HFFc6 (cell line): ENCODE measurements at places on chromosomes 4 and X. TPM values are rescaled to one million over a fixed set of nuclear protein-coding genes. Genes with fewer than 3 reads are reported as not detected.

GRCh38 chr4:6955261-6955911 is 45.8 kb downstream of the TBC1D14 start:
- no peak overlapping the region for H3K27ac ChIP-seq
- H3K27me3 ChIP-seq: no peaks in the 10 kb centered on the region; the same call in 1 of the 2 replicates
- H3K4me1 ChIP-seq: no peaks in the 10 kb centered on the region
- no peak overlapping the region for H3K4me3 ChIP-seq
- H3K36me3 ChIP-seq: no peaks in the 10 kb centered on the region

- H3K36me3 ChIP-seq: peaks cover 18% of the 10 kb centered on the region
- peak overlapping the region; percentile 78 for H3K27ac ChIP-seq
- peak overlapping the region; percentile 93 for H3K4me3 ChIP-seq
- H3K4me1 ChIP-seq: peaks cover 30% of the 10 kb centered on the region
- H3K27me3 ChIP-seq: peaks cover 3% of the 10 kb centered on the region; the same call in 1 of the 2 replicates
These were observed 1.1 kb downstream of the CFAP299 start for GRCh38 chr4:80336582-80336981.

- DNase-seq: peak; percentile 44
- H3K27ac ChIP-seq: peak overlapping the region; percentile 36; the same call in 1 of the 2 replicates
- H3K4me1 ChIP-seq: peaks cover 46% of the 10 kb centered on the region
- no peak overlapping the region for H3K4me3 ChIP-seq
- H3K27me3 ChIP-seq: no peaks in the 10 kb centered on the region; the same call in 1 of the 2 replicates
These were observed 137.4 kb downstream of the PDLIM5 start for GRCh38 chr4:94588896-94589693.

The HPGD gene
- total RNA-seq: not detected in 2 replicates

DNA sequence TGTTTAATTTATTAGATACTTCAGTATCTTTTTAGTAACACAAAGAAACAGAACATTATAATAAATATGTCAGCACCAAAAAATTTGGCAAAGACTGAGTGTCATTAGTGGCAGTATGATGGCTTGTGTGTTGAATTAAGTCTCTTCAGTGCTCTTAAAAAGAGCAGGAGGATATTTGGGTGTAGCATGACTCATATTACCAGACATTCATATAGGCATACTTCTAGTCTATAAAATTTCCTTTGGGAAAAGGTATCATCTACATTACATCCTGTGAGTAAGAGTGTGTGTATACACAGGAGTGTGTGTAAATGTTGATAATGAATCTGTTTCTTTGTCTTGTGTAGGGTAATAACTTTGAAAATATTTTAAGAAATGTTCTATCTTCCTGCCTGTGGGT is 135.7 kb downstream of the CNKSR2 start:
- H3K27ac ChIP-seq: no peak overlapping the region
- DNase-seq: peak; percentile 12
- H3K36me3 ChIP-seq: no peaks in the 10 kb centered on the region

- DNase-seq: no peak
- H3K36me3 ChIP-seq: no peaks in the 10 kb centered on the region
- H3K27ac ChIP-seq: no peak overlapping the region
- H3K27me3 ChIP-seq: peaks cover 3% of the 10 kb centered on the region; the same call in 1 of the 2 replicates
These were observed 12.9 kb upstream of the SPP1 start for GRCh38 chr4:87962398-87963146.

The CDS1 gene
- 0.05 to 0.10 TPM in 2 of 3 replicates, not detected in the other for total RNA-seq

DNA sequence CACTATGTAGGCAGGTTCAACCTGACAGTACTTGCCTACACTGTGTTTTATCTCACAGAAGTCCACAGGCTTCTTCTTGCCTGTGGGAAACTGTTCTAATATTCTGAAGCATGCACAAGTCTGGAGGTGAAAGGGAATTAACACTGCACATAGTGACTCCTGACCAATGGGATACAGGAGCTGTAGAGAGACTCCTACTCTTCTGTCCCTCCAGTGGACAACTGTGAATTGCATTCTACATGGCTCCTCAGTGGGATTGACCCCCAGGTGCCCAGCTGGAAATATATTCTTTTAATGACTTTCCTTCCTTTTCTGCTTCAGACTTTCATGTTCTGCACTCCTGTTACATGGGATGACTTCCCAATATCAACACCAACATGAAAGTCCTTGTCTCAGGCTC is 8.2 kb upstream of the YIPF6 start:
- H3K27ac ChIP-seq: no peak overlapping the region
- H3K27me3 ChIP-seq: peaks cover 6% of the 10 kb centered on the region; the same call in 1 of the 2 replicates
- peak; percentile 30 for DNase-seq
- no peak overlapping the region for H3K4me3 ChIP-seq
- H3K36me3 ChIP-seq: no peaks in the 10 kb centered on the region

DNA sequence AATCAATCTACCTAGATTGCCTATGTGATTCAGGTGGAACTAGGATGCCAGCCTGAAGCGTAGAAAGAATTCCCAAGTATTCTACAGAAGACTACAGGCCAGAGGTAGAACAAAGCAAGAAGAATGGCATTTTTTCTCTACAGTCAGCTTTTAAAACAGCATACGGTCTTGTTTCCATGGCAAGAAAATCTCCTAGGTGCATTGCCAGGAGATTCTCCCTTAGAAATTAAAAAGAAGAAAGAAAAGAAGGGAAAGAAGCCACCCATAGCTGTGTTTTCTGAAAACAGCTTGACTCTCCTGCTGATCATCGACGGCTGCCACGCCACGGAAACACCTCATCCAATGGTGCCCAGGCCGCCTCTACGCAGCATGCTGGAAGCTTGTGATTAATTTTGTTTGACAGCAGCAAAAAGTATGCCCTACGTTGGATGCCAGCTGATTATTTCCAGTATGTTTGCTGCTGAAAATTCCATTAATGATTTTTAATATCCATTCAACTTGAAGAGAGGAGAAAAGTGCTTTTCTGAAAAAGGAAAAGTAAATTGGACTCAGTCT is 24.1 kb downstream of the ANK2 start:
- H3K4me3 ChIP-seq: no peak overlapping the region
- H3K27me3 ChIP-seq: peaks cover 1% of the 10 kb centered on the region; the same call in 1 of the 2 replicates
- no peaks in the 10 kb centered on the region for H3K36me3 ChIP-seq
- peaks cover 13% of the 10 kb centered on the region; the same call in 1 of the 2 replicates for H3K4me1 ChIP-seq
- DNase-seq: no peak

DNA sequence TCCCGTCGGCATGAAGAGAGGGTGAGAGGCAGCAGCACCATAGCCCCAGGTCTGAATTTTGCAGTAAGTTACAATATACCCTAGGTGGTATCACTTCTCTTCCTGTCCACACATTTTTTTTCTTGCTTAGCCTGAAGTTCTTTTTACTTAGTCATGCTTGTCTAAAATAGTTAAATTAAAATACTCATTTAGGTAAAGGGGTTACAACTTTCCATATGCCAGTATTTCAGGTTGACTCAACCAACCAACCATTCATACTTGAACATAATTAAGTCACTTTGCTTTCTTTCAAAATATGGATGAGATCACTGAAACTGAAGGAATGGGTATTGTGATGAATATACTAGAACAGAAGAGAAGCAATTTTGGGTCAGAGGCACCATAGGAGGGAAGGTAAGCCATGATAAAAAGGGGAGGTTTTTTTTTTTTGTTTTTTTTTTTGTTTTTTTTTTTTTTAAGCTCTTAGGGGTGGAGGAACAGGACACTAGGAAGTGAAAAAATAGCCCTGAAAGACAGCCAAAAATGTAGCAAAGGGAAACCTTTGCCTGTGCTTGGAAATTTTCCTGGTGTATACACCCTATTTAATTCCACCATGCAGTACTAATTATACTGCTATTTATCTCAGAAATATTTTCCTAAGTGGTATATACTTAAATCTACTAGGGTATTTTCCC is 41.8 kb downstream of the RPS6KA3 start:
- peak; percentile 20 for DNase-seq
- H3K4me1 ChIP-seq: peaks cover 34% of the 10 kb centered on the region
- H3K36me3 ChIP-seq: peaks cover 6% of the 10 kb centered on the region
- peaks cover 2% of the 10 kb centered on the region; the same call in 1 of the 2 replicates for H3K27me3 ChIP-seq
- H3K27ac ChIP-seq: peak overlapping the region; percentile 53

The ITIH6 gene
- total RNA-seq: not detected in 3 replicates

DNA sequence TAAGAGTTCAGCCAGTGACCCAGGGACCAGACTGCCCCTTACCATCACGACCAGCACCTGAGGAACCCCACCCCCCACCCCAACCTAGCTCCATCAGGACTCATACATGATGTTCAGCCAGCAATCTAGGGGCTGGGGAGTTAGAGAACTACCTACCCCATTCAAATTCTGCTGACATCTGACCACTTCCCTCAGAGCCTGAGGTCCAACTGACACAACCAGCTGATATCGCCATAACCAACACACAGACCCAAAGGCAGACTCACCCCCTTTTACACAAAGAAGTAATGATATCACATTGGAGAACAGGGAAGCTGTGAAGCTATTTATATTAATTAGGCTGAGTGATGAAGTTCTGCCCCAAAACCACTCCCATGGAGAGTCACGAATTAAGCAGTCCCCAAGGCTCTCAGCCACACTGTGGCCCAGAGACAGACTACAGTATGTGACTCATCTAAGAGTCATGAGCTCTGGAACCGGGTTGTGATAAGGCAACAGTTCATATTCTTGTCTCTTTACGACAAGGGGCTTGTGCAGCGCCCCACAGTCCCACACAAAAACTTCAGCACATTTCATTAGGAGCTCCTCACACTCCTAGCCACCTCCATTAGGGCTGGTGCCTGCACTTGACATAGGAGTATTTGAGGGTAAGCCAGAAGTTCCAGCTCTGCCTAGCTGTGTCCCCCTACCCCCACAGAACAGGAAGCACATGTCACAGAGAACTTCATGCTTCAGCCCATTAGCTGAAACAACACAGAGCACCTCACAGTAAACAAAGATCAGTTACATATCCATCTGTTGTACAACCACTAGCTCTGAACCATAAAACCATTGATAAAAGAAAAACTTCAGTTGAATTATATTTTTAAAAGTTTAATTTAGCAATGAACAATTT is 184.7 kb upstream of the ZCCHC13 start:
- H3K4me3 ChIP-seq: peak overlapping the region; percentile 71
- peak overlapping the region; percentile 73 for H3K27ac ChIP-seq
- no peaks in the 10 kb centered on the region for H3K27me3 ChIP-seq
- H3K36me3 ChIP-seq: no peaks in the 10 kb centered on the region
- H3K4me1 ChIP-seq: no peaks in the 10 kb centered on the region

DNA sequence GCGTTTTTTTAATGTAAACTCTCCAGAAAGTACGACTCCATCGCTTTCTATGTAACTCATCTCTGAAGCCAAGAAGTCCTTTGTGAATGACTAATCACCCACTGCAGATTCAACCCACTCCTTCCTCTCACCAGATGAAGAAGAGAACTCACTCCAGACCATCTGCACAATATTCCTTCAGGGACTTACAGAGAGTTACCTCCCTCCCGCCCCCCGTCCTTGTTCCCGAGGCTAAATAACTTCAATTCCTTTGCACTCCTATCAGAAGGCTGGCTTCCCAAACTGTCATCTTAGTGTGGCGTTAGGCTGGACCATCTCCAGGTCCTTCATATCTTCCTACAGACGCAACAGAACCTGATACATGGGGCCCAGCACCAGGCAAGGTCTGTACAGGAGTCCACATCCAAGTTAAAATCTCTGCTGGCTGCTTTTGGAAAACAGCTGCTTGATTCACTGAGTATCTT is 82.4 kb downstream of the AFAP1 start:
- peaks cover 82% of the 10 kb centered on the region for H3K36me3 ChIP-seq
- peak; percentile 93 for DNase-seq
- H3K4me1 ChIP-seq: peaks cover 93% of the 10 kb centered on the region
- H3K27ac ChIP-seq: peak overlapping the region; percentile 90
- H3K27me3 ChIP-seq: peaks cover 19% of the 10 kb centered on the region
- peak overlapping the region; percentile 78 for H3K4me3 ChIP-seq

The P2RY8 gene
- total RNA-seq: not detected in 3 replicates

- H3K36me3 ChIP-seq: peaks cover 26% of the 10 kb centered on the region
These were observed 21.9 kb downstream of the TBCK start for GRCh38 chr4:106294062-106294461.

DNA sequence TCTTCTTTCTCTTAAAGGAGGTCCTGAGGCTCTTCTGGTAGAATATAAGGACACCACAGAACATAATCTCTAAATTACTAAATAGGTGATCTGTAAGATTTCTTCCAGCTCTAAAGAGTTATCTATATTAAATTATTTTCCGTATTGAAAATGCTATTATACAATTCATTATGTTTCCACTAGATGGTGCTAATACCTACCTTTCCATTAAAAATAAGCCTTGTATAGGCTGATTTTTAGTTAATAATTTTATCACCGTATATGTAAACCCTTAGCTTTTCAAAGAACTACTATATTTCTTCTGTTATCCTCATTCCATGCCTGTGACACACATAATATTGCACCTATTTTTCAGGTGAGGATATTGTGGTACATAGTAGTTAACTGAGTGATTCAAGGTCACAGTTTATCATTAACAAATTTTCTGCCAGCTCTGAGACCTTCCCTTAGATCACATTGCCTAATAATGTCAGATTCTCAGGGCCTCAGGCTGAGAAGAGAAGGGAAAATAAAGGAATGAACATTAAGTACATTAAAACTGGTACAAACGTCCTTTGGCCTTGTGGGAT is 138.8 kb downstream of the TEX11 start:
- peak; percentile 0 for DNase-seq
- no peaks in the 10 kb centered on the region for H3K36me3 ChIP-seq
- H3K27ac ChIP-seq: no peak overlapping the region
- H3K27me3 ChIP-seq: peaks cover 3% of the 10 kb centered on the region

DNA sequence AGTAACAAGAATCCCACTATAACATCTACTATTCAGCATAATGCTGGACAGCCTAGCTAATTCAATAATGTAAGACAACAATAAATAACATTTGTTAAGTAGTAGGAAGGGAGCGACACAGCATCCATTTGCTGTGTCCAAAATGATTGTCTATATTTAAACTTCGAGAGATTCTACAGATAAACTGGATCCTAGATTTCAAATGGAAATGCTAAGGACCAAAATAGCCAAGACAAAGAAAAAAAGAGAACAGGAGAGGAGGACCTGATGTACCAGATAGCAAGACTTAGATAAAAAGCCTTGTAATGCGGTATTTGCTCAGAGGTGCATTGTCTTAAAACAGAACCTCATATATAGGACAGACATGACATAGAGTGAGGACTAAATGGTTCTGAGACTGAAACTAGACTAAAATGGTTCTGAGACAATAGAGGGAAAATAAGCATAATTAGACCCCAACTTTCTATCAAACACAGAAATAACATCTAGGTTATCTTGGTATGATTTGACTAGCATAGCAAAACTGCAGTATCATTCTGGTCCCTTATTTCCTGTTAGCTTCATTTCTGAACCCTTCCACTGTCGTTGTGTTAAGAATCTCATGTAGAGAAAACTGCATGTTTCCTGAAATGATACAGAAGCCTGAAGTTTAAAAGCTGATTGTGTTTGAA is 3.8 kb downstream of the HPGDS start:
- no peak overlapping the region for H3K4me3 ChIP-seq
- H3K27me3 ChIP-seq: peaks cover 17% of the 10 kb centered on the region
- H3K36me3 ChIP-seq: no peaks in the 10 kb centered on the region

The UFSP2 gene
- total RNA-seq: 24.1 and 33.9 TPM in 2 replicates

GRCh38 chr4:15612136-15612535 is 43.0 kb downstream of the FBXL5 start:
- no peaks in the 10 kb centered on the region for H3K4me1 ChIP-seq
- H3K4me3 ChIP-seq: no peak overlapping the region
- H3K27ac ChIP-seq: no peak overlapping the region
- peaks cover 16% of the 10 kb centered on the region for H3K36me3 ChIP-seq
- no peak for DNase-seq

The VCX gene
- total RNA-seq: not detected in 2 replicates

The FAM9A gene
- not detected in 3 replicates for total RNA-seq
